ENCODE measurements at places on chromosomes 7 and 10.

DNA sequence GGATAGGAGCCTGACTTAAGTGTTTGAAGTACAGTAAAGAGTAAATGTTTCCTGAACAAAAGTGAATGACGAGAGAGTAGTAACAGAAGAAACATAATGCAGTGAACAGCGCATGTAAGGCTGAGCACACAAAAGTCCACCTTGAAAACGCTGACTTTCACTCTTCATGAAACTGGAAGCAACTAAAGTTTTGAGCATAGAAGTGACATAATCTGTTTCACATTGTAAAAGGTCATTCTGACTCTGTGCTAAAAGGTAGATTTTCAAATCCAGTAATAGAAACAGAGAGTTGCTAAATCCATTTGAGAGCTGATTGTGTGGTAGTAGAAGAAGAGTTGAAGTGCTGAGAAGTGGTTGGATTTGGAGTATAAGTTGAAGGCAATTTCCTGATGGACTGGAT is 1037.0 kb downstream of the CNTNAP2 start:
- no peak for DNase-seq

DNA sequence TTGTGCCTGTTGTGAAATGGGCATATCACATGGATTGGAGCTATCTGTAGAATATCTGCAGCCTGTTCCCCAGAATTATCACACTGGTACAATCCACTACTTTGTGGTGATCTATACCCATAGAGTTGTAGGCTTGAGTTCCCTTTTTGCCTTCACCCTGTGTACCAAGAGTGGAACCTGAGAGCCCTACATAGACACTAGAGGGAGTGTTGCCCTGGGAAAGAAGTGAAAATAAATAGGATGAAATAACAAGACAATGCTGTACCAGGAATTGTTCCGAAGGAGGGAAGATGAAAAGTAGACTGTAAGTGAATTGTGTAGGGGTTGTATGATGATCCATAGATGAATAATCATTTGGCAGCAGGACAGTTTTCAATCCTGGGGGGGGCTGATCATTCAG is 9.0 kb downstream of the SORCS3 start:
- peak; percentile 53 for DNase-seq

- no peak for DNase-seq
These were observed 1078.0 kb upstream of the CELF2 start for GRCh38 chr10:9939716-9940115.

- no peak for DNase-seq
These were observed 83.9 kb upstream of the ITGB1 start for GRCh38 chr10:33041783-33042437.

DNA sequence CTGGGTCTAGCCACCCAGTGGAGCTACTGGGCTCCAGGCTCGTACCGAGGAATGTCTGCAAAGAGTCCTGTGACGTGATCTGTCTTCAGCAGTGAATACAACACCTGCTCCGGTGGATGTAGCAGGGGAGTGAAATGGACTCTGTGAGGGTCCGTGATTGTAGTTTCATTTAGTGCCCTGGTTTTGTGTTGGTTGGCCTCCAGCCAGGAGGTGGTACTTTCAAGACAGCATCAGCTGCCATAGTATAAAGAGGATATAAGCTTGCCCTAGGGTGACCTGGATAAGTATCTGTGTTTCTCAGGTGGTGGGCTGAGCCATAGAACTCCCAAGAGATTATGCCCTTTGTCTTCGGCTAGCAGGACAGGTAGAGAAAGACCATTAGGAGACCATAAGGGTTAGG is 24.6 kb upstream of the WNT2 start:
- no peak for DNase-seq

GRCh38 chr7:18831419-18831818 is 286.0 kb downstream of the TWIST1 start:
- DNase-seq: no peak

- DNase-seq: no peak
These were observed 553.8 kb downstream of the TFEC start for GRCh38 chr7:115476671-115477181.

DNA sequence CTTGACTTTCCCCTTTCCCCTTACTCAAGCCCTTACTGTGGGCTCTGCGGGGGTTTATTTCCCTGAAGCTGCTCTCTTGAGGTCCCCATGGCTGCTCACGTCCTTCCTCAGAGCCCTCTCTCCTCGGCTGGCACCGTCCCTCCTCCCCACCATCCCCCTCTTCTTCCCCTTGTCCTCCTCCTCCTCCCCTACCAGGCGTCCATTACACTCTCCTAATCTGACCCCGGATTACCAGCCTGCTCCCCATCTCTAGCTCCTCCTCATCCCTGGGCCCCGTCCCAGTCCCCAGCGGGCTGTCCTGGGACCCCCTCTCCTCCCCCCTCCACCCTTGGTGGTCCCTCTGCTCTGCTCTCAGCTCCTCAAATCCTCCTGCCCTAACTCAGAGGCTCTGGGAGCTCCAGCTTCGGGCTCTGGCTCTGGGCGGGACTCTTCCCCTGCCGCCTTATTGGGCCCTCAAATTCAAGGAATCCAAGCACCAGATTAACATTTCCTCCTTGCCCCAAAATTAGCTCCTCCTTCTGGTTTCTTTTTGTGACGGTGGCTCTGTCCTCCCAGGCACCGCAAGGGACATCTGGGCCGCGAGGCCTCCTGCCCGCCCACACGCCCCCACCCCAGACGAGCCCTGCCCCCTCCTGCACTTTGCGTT is 48.5 kb upstream of the LEP start:
- no peak for DNase-seq

- DNase-seq: no peak
These were observed 22.6 kb upstream of the PDIA4 start for GRCh38 chr7:149050941-149051340.

- no peak for DNase-seq
These were observed 233.1 kb upstream of the CSTF2T start for GRCh38 chr10:51932530-51932929.

DNA sequence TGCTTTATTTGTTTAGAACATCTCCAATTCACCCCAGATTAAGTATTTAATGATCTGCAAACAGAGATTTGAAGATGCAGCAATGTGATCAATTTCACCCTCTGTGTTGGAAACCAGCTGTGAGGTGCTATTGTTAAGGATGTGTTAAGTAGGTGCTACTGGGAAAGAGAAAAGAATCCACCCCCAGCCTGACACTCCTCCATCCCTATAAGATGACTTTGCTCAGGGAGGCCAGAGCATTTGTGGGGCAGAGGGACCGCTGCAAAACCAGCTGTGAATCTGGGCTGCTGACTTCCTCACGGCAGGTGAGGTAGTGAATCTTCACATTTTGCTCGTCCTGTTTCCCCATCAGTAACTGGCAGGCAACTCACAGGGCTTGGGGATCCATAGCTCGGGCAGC is 297.5 kb downstream of the GFRA1 start:
- DNase-seq: no peak

- DNase-seq: peak; percentile 65
These were observed 108.6 kb downstream of the NRCAM start for GRCh38 chr7:108347616-108348015.

DNA sequence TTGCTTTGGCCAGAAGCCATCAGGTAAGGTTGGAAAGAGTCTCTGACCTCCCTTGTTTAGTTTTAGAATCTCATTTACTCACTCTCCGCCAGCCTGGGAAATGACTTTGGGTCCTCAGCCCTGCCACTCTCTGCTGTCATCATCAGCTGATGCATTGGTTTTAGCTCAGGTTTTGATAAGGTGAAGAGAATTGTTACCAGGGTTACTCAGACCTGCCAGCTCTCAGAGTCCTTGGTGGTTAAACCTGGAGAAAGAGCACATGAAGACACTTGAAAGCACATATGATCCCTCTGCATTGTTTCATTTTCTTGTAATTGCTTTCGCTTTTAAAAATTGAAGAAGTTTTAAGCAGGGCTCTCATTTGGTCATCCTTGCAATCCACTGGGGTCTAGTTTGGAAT is 4.0 kb upstream of the CROT start:
- no peak for DNase-seq

GRCh38 chr7:137642031-137642430 is 204.7 kb downstream of the DGKI start:
- no peak for DNase-seq

GRCh38 chr10:85936161-85936560 is 430.4 kb downstream of the GRID1 start:
- no peak for DNase-seq

- no peak for DNase-seq
These were observed 22.0 kb downstream of the CSGALNACT2 start for GRCh38 chr10:43160046-43160920.

DNA sequence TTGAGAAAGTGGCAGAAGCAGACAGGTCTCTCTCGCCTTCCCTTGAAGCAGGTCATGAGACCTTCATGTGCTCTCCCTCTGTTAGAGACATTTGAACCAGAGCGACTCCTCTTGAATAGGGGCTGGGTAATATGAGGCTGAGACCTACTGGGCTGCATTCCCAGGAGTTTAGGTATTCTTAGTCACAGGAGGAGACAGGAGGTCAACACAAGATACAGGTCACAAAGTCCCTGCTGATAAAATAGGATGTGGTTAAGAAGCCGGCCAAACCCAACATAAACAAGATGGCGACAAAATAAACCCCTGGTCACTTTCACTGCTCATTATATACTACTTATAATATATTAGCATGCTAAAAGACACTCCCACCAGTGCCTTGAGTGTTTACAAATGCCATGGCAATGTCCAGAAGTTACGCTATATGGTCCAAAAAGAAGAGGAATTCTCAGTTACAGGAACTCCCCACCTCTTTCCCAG is 43.5 kb upstream of the MSRB2 start:
- no peak for DNase-seq

GRCh38 chr10:97736403-97736901 is 476 bp upstream of the ZFYVE27 start:
- no peak for DNase-seq

GRCh38 chr7:16669581-16669980 is 23.6 kb downstream of the BZW2 start:
- no peak for DNase-seq

GRCh38 chr10:124865676-124866075 is 64.1 kb downstream of the ABRAXAS2 start:
- DNase-seq: no peak

- DNase-seq: no peak
These were observed 169.5 kb downstream of the TMEM26 start for GRCh38 chr10:61283481-61284221.

- DNase-seq: no peak
These were observed 57.1 kb upstream of the CELF2 start for GRCh38 chr10:10960534-10960933.
